Fibroblast of villous mesenchyme (primary cell): ENCODE measurements at places on chromosomes 5 and 9. TPM values are rescaled to one million over a fixed set of nuclear protein-coding genes. Genes with fewer than 3 reads are reported as not detected.

DNA sequence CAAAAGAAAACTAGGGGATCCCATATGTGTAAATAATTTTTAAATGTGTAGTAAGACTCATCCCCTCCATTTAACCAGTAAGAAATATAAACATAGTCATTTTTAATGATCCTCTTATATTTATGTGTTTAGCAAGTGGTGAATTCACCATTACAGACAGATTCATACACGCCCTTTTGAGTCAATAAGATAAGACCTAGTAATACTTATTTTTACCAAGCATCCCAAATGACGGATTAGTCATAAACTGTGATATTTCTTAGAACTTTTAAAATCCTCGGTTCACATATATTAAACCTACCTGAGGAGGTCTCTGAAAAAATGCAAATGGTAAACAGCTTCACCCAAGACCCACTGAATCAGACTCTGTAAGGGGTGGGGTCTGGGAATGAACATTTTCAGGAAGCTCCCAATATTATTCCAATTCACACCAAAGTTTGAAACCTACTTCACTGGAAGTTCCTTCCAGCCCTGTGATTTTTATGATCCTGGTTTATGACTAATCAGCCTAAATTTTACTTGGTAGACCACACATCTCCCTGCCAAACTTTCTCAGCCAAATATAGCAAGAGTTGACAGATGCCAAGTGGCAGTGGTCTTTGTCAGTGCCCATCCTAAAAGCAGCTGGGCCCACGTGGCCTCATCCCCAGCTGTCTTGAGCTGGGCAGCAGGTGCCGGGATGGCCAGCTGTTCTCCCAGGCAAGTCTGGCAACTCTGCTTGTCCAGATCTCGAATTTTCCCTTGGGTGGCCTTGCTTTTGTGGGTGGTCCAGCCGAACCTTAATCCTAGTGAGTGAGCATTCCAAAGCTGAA lies 559.0 kb upstream of the RGMB start:
- peak; percentile 86 for DNase-seq

Gene KIF4B
- total RNA-seq = under 0.01 TPM in 1 of 2 replicates, not detected in the other

DNA sequence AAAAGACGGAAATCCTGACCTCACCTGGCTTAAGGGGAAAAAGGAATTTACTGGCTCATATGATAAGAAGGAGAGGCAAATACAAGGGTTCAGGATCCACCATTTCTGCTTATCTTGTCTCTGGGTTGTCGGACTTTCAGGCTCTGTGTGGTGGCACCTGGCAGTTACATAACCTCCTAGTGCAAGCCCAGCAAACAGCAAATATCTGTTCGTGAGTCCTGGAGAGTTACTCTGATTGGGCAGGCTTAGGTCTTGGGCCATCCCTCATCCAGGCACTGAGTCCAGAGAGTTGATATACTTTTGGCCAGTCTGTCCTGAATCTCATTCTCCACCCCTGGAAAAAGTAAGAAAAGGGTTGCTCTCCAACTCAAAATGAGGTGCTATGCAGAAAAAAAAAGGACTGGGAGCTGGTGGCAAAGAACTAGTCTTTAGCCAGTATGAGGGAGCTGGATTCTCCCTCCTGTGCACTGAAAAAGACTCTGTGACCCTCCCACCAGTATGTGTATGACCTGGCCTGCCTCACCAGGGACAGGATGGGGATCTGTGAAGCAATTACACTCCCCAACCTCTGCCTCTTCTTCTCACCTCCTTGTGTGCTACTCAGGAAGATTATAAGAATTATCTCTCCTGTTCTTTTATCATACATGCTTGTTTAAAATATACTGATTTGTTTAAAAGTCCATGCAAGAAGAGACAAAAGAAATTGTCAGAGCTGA lies 282.9 kb downstream of the ARHGAP26 start:
- no peak for DNase-seq

DNA sequence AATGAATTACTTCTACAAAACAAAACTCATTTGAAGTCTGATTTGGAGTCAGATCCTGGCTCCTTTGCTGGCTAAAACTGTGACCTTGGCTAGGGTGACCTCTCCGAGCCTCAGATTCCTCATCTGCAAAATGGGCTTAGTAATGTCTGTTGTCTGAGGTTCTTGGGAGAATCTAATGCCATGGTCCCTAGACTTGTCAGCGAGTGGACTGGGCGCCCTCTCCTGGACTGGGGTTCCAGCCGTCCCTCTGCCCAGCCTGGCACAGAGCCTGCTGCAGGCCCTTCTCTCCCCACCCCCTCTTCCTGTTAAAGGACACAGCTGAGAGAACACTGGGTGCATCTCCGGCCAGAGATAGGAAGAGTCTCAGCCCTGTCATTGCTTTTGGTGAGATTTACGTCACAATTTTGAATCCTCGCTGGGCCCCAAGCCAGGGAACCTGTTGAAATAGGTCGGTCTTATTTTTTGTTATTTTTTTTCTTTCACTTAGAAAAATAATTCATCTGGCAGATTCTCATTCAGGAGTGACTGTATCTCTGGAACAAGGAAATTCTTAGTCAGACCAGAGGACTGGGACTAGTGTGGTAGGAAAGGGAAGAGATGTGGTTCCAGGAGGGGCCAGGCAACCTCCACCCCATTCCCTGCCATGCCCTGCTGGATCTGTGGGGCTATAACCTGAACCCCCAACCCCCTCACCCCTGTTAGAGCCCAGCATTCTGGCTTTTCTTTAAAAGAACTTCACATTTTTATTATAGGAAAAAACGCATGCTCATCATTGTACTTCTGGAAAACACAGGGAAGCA lies 48.2 kb upstream of the RPL26L1 start:
- peak; percentile 87 for DNase-seq

Gene C9orf153
- 0.32 TPM in 1 of 2 replicates, not detected in the other for total RNA-seq

Gene IL4
- not detected in 2 replicates for total RNA-seq

DNA sequence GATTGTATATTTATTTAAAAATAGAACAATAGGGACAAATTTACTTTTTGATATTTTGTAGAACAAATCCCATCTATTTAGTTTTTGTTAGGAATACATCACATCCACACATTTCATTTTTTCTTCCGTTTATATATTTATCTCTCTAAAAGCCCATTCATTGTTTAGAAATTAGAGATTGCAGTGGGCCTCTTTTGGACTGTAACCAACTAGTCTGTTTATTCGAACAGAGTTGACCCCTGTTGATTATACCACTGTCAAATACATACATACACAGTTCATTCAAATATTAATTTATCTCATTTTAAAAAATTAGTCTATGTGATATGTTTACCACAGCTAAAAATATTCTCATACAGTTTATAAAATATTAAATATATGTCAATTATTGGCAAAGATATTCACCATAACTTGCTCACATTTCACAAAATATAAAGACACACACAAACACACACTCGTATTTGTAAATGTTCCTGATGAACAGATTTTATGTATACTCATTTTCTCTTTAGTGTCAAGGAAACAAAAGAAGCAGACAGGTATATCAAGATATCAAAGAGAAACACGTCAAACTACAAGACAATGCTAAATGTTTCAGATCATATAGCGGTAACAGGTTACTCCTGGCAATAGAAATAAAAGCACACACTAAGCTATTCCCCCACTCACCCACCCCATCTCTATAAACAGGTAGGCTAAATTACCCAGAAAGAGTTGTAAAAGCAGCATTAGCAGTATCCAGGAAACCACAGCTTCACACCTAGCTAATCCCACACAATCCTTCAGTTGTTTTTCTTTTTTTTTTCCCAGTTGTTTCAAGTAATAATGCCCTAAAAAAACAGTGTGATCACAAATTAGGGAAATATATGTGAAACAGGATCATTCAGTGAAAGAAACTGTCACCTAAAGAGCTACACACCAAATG lies 283.9 kb downstream of the ADAMTS6 start:
- no peak for DNase-seq

Gene PLPP7
- total RNA-seq = 8.2 and 10.0 TPM in 2 replicates

DNA sequence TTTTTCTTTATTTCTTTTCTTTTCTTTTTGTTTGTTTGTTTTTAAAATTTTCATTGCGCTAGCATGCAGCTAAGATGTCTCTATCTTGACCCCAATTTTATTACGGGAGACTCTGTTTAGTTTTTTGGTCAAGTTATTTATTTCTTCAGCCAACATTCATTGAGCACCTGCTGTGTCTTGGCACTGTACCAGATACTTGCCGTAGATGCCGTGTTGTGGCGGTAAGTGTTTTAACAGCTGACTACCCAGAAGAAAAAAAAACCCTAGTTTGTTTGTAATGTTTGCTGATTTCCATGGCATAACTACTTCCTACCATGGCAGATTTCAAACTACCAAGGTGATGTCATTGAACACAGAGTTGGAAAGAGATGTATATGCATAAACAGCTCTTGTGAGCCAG lies 65.0 kb downstream of the UGCG start:
- peak; percentile 72 for DNase-seq

DNA sequence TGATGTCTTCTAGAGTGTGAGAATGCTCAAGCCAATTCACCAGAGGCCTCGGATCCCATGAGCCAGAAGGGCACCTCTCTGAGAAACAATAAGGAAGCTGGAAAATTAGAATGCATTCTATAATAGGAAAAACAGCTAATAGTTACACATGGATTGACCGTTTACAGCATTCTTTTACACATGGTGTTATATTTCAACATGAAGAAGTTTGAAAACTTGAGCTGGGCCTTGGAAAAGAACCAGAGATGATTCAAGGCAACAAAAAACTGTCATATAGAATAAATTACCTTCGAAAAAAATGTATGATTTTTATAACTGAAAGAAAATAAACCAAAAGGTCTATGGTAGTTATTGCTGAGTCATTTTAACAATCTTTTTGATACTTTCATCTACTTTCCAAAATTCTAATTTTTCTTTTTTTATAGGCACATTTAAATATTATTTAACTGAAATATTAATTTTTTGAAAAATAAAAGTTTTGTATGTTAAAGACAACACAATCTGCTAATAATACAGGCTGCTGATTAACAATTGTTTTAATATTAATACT lies 6.2 kb downstream of the SH3TC2 start:
- no peak for DNase-seq

Gene BTNL8
- total RNA-seq = not detected in 2 replicates

GRCh38 chr5:124330595-124331220 lies 415.7 kb downstream of the ZNF608 start:
- DNase-seq = no peak

GRCh38 chr9:4762108-4762885 lies 21.3 kb upstream of the AK3 start:
- peak; percentile 77 for DNase-seq

GRCh38 chr9:89743573-89744254 lies 138.9 kb downstream of the GADD45G start:
- no peak for DNase-seq

Gene F2RL1
- total RNA-seq = 26.3 and 69.9 TPM in 2 replicates

Gene PCDHB8
- under 0.01 TPM in 2 replicates for total RNA-seq

Gene UBE2QL1
- total RNA-seq = not detected in 2 replicates

DNA sequence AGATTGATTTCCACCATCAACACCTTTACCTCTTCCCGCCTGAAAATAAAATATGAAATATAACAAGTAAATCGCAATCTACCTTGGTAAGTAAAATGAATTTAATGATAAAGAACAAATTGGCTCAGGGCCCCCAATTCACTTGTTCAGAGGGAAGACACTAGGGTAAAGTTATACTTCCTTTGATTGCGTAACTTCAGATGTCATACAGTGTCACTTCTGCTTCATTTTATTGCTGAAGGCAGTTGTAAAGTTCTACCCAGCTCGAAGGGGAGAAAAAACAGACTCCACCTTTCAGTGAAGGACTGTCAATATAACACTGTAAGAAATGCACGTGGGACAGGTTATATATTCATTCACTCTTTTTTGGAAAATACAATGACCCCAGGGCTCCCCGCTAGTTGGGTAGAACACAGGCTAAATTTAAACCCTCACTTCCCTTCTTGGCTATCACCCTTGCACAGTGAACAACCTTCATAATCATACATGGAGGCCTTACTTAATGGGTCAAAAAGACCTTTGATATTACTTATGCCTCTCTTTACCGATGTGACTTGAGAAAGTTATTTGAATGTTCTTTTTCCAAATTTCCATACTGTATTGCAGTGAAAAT lies 848.8 kb downstream of the MAT2B start:
- DNase-seq = no peak

GRCh38 chr9:91746904-91747303 lies 203.1 kb downstream of the ROR2 start:
- peak; percentile 88 for DNase-seq

Gene IL17B
- 1.3 TPM in 1 of 2 replicates, not detected in the other for total RNA-seq

Gene STRBP
- total RNA-seq = 2.6 and 4.3 TPM in 2 replicates

DNA sequence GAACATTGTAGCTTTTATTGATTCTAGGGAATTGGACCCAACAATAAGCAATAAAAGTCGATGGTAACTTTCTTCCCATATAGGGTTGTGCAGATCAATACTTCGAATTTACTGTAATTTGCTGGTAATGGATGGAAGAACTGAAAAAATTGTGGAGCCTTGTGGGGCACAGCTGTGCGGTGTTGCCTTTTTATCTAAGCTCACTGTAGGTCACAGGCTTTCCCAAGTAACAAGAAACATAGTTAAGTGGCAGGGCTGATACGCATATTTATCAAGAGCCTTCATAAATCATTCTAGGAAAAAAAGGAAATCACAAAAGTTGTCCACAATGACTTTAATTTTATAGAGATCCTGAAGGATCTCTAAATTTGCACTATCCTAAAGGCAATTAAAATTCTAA lies 292.9 kb downstream of the MAST4 start:
- no peak for DNase-seq

Gene SLC45A2
- under 0.01 TPM in 1 of 2 replicates, not detected in the other for total RNA-seq

DNA sequence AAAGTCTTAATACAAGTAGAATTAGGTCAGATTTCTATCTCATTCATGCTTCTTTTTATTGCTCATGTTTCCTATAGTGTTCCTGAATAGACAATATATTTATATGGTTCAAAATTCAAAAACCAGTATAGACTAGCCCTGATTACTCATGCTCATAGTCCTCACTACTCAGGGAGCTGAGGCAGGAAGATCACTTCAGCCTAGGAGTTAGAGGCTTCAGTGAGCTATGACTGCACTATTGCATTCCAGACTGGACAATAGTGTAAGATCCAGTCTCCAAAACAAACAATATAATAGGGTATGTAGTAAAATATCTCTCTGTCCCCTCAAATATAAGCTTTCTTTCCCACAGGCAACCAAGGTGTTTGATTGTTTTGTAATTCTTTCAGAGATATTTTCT lies 2.4 kb downstream of the ANKRD31 start:
- DNase-seq = no peak
